ENCODE measurements at places on chromosomes 2 and 18. TPM values are rescaled to one million over a fixed set of nuclear protein-coding genes. Genes with fewer than 3 reads are reported as not detected.

GRCh38 chr2:238404406-238405216 lies 22.1 kb upstream of the ASB1 start:
- no peak for DNase-seq

The PLCL1 gene
- 16.9 TPM for total RNA-seq

The PXDN gene
- total RNA-seq = not detected

- no peak for DNase-seq
Observed at GRCh38 chr2:191166756-191167445, 16.1 kb upstream of the STAT4 start.

The CAVIN2 gene
- total RNA-seq = not detected

The DSG3 gene
- not detected for total RNA-seq

DNA sequence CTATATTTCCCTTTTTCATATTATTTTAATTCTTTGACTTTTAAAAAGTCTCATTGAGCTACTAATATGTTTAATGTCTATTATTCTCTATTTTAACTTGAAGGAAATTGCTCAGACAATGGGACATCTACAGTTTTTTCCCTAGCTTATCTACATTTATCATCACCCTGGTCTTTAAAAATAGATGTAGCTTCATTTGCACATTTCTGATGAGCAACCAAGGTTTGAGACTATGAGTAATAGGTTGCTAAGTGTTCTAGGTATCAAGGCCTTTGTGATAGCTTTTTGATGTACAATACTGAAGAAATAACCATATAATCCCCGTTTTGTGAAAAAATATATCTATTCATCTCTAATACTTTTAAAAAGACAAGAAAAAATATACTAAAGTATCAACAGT lies 47.0 kb downstream of the STAT4 start:
- DNase-seq = no peak

GRCh38 chr2:121858847-121859246 lies 103.4 kb downstream of the TSN start:
- DNase-seq = no peak

The SLC9A2 gene
- total RNA-seq = not detected

- DNase-seq = no peak
Observed at GRCh38 chr2:59655809-59656208, 897.6 kb downstream of the BCL11A start.

The CROCC2 gene
- not detected for total RNA-seq

The CYS1 gene
- total RNA-seq = not detected

DNA sequence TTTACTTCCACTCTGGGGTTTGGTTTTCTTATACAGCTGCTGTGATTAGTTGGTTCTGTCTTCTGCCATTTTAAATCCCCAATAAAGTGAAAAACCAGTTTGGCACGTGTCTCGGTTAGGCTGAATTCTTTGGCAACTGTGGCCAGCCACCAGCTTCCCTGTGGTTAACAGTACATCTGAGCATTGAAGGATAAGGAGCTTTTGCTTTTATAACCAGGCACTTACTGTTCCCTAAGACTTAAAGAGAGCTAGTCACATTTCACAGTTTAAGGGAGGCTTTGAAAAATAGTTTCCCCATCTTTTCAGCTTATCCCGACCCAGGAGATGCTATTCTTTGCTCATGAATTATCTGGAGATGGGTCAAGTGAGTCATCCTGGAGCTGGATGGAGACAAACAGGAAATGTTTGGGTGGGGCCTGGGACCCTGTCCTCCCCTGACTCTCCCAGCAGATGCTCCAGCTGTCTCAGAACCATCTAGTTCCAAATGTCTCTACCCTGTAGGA lies 57.3 kb upstream of the EML6 start:
- no peak for DNase-seq

DNA sequence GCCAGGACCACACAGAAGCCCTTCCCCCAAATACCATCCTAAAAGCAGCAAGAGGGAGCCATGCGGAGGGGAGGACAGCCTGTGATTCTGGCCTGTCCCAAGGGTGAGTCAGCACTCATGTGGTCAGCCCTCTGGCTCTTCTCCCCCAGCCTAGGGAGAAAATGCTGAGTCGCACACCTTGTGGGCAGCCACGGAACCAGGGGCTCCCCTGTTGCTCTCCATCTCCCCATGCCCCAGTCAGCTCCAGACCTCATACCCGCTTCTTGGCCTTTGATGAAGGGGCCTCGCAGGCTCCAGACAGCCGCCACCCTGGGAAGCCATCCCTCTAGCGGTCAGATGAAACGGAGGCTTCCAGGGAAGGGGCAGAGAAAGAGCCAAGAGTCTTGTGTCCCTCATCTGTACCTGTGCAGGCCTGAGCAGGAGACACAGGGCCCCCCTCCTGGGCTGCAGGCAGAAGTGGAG lies 181.3 kb upstream of the SIX2 start:
- DNase-seq = no peak

The FARSB gene
- total RNA-seq = 11.8 TPM

DNA sequence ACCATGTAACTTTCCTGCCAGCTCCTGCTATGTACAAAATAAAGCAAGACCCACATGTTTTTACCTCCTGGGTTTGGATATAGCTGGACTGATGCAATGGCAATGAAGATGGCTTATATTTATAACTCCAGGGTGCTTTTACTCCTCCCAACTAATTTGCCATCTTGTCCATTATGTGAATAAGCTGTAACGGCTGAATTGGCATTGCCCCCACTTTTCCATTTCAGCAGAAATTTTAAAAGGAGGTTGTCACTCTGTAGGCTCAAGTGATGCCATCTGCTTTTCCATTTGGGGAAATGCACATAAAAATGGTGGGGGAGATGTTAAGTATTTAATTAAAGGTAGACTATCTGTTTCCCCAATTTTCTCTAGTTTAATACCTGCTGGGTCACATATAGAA lies 345.5 kb downstream of the ERBB4 start:
- DNase-seq = no peak

DNA sequence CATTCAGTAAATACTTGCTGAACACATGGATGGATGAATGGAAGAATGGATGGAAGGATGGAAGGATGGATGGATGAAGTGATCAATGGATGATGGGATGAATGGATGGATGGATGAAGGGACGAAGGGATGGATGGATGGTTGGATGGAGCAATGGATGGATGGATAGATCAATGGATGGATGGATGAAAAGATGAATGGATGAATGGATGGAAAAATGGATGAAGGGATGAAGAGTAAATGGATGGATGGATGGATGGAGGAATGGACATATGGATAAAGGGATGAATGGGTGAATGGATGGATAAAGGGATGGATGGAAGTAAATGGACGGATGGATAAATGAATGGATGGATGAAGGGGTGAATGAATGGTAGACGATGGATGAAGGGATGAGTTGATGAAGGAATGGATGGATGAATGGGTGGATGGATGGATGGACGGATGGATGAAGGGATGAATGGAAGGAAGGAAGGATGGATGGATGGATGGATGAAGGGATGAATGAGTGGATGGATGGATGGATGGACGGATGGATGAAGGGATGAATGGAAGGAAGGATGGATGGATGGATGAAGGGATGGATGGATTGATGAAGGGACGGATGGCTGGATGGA lies 13.9 kb upstream of the ID2 start:
- DNase-seq = no peak

GRCh38 chr2:230877116-230877758 lies 12.5 kb downstream of the ITM2C start:
- DNase-seq = no peak

GRCh38 chr2:211994806-211995205 lies 543.8 kb downstream of the ERBB4 start:
- no peak for DNase-seq

DNA sequence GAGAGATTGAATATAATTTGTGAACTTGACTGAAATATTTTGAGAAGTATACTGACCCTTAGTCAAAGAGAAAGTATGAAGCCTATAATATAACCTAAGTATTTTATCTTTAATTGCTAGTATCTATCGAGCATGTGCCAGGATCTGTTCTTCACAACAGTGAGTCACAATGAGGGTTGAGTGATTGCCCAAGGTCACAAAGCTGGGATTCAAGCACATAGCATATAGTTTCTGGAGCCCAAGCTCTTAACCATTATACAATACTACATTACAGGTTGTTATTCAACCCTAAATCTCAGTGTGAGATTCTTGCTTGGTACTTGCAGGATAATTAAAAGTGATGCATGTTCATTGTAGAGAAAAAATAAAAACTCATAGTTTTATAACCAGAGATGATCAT lies 97.2 kb downstream of the RAB3GAP1 start:
- no peak for DNase-seq

DNA sequence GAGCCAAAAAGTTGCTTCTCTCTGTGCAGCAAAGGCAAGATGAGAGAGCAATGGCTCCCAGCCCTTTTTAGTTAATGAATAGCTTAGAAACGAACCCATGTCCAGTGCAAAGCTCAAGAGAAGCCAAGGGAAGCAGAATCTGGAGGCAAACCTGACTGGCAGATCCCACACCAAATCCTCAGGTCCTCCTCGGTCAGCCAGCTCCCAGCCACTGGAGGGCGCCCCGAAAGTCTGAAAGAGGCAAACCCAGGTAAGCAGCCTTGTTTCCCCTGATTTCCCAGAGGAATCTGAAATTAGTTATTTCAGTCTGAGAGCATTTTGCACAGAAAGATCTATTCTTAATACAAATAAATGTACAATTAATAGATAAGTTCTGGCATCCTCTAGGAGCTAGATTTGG lies 71.3 kb upstream of the PID1 start:
- no peak for DNase-seq
